ENCODE measurements at places on chromosomes 7 and 10. TPM values are rescaled to one million over a fixed set of nuclear protein-coding genes. Genes with fewer than 3 reads are reported as not detected.

- DNase-seq: peak; percentile 67
These were observed at the start of gene MDFIC for GRCh38 chr7:114922026-114922651. MDFIC (plus strand) TSS chr7:114922094; CDS start chr7:114923034, 940 bp downstream.

CFTR gene
- total RNA-seq: 36.4 TPM

ANKRD61 gene
- total RNA-seq: not detected

- DNase-seq: no peak
These were observed 36.4 kb downstream of the USP54 start for GRCh38 chr10:73554721-73555120.

HHEX gene
- total RNA-seq: 4.5 TPM

- DNase-seq: no peak
These were observed 152.4 kb upstream of the CELF2 start for GRCh38 chr10:10865303-10865702.

GRCh38 chr10:24209432-24209771, 464 bp downstream of the KIAA1217 start:
- no peak for DNase-seq

HIP1 gene
- 2.3 TPM for total RNA-seq

MSS51 gene
- total RNA-seq: 3.5 TPM

All from Peyer's patch (tissue), 4 donors.